ENCODE measurements at places on chromosomes 11 and 22. TPM values are rescaled to one million over a fixed set of nuclear protein-coding genes. Genes with fewer than 3 reads are reported as not detected.

WNT7B gene
- total RNA-seq, result under 0.01 TPM

SOX10 gene
- total RNA-seq, result not detected

RBMXL2 gene
- not detected for total RNA-seq

DBX1 gene
- total RNA-seq, result not detected

GLYATL1 gene
- 0.69 TPM for total RNA-seq

RCOR2 gene
- 4.0 TPM for total RNA-seq

GNAZ gene
- total RNA-seq, result 7.4 TPM

SHANK2 gene
- 3.7 TPM for total RNA-seq

FIBP gene
- 150 TPM for total RNA-seq

GAL gene
- total RNA-seq, result 0.59 TPM

KLHL35 gene
- 2.9 TPM for total RNA-seq

GGT1 gene
- total RNA-seq, result 5.4 TPM

DDI1 gene
- total RNA-seq, result not detected

MFNG gene
- total RNA-seq, result 0.28 TPM

SUSD2 gene
- 0.28 TPM for total RNA-seq

All from smooth muscle cell of the umbilical artery (primary cell).